Astrocyte (in vitro differentiated cells and primary cell): ENCODE measurements at places on chromosomes 5 and 9.
A peak's percentile ranks its signal among the peaks of the same experiment; 100 is the strongest.

DNA sequence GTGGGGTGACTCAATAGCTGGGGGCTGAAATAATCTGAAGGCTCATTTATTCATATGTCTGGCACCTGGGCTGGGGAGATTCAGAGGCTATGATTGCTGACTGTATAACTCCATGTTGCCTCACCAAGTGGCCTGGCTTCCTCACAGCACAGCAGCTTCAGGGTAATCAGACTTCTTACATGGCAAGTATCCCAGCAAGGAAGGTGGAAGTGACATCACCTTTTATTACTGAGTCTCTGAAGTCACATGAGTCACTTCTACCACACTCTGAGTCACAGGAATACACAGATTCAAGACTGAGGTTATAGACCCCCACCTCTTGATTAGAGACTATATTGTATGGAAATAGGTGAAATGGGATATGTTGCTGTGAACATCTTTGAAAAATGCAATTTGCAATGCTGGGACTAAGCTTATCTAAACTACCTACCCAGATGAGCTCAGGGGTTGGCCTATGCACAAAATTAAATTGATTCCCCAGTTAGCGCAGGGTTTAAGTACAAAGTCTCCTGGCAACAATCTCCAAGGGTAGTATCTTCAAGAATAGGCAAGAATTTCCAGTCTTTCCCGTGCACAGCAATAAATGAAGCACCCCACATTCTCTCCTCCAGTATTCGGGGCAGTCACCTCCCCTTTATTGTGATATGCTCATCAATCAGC is 553.1 kb downstream of the LRRC70 start:
- DNase-seq, result peak; percentile 91

GRCh38 chr5:13354611-13355010 is 589.9 kb downstream of the DNAH5 start:
- DNase-seq, result peak; percentile 67

GRCh38 chr5:111520908-111521307 is 8.6 kb upstream of the STARD4 start:
- DNase-seq, result no peak

DNA sequence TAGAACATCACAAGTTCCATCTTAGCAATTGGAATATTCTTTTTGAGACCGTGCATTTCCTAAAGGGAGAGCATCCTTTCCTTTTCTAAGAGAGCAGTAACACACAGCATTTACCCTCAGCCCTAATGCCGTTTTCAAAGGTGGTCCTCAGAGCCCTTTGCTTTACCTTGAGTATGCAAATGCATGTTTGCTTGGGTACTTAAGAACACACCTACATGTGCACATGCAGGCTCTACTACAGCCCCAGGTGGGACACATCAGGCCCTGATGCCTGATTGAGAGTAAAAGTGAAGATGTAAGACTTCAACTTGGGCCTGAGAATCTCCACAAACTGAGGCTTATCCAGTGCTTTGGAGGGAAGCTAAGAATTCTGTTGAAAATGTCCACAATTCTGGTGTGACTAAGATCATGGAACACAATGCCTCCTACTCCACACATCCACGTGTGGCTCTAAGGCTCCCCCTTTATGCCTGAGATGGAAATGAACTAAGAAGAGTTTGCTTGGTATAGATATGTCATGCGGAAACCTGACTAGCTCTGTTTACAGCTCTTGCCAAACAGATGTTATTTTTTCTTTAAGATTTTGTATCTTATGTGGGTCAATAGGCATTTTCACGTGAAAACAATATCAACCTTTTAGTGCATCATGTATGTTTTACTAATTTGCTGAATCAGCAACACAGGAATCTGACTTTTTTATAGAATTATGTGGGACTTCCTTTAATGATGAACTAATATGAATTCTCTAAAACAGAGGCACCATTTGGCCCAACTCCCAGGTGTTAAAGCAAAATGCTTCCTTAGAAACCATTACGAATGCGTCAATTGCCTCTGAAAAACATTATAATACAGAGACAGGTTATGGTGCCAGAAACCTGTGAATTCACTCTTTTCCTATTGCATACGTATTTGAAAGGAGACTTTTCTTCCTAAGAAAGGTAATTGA is 48.9 kb upstream of the SLC2A8 start:
- peak; percentile 17 for DNase-seq
